LHCN-M2 (cell line): ENCODE measurements at places on chromosomes 6 and 20. TPM values are rescaled to one million over a fixed set of nuclear protein-coding genes. Genes with fewer than 3 reads are reported as not detected.
A peak's percentile ranks its signal among the peaks of the same experiment; 100 is the strongest.

The TMC2 gene
- not detected in 2 replicates for total RNA-seq

The MEI4 gene
- not detected in 2 replicates for total RNA-seq

The CABLES2 gene
- 7.0 and 7.2 TPM in 2 replicates for total RNA-seq

- no peak for DNase-seq
Measured at GRCh38 chr6:103587722-103588121, 1272.0 kb downstream of the HACE1 start.

DNA sequence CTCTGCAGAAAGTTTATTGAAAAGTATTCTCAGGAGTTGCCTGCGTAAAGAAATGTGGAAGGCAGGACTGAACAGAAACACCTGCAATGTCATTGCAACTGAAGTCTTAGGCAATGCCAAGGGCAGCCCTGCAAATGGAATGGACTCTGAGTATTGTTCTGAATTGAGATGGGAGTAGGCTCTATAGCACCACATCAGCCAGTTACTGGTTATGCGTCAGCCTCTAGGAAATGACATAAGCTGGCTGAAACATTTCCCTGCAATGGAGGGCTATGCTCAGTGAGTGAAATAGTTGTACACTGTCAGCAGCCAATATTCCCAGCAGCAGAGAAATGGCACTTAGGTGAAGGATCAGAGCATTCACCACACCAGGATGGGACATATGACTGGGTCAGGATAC is 13.8 kb upstream of the GJE1 start:
- DNase-seq, result no peak

DNA sequence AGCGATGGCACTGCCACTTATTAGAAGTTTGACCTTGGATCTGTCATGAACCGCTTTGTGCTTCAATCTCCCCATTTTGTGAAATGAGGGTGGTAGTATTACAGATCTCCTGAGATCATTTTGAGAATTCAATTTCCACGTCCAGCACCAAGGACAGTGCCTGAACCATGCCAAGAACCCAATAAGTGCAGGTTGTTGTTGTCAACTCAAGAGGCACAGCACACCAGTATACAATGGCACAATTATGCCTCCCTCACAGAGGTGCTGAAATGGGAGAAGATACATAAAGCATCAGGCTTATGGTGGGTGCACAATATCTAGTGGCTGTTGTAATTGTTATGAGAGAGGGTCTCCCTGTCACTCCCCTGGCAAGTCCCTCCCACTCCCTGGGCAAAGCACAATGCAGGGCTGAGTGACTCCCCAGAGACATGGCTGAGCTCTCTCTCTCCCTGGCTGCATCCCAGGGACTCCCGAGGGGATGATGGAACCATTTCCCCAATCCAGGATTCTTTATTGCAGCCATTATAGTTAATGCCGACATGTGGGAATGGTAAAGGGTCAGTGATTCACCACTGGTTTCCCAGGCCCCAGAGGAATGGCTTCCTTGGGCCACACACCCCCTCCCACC is 78.7 kb downstream of the CDH22 start:
- DNase-seq, result no peak

The MYH7B gene
- 0.06 TPM in 1 of 2 replicates, not detected in the other for total RNA-seq

GRCh38 chr6:36809941-36810803 is 29.1 kb downstream of the CPNE5 start:
- no peak for DNase-seq

DNA sequence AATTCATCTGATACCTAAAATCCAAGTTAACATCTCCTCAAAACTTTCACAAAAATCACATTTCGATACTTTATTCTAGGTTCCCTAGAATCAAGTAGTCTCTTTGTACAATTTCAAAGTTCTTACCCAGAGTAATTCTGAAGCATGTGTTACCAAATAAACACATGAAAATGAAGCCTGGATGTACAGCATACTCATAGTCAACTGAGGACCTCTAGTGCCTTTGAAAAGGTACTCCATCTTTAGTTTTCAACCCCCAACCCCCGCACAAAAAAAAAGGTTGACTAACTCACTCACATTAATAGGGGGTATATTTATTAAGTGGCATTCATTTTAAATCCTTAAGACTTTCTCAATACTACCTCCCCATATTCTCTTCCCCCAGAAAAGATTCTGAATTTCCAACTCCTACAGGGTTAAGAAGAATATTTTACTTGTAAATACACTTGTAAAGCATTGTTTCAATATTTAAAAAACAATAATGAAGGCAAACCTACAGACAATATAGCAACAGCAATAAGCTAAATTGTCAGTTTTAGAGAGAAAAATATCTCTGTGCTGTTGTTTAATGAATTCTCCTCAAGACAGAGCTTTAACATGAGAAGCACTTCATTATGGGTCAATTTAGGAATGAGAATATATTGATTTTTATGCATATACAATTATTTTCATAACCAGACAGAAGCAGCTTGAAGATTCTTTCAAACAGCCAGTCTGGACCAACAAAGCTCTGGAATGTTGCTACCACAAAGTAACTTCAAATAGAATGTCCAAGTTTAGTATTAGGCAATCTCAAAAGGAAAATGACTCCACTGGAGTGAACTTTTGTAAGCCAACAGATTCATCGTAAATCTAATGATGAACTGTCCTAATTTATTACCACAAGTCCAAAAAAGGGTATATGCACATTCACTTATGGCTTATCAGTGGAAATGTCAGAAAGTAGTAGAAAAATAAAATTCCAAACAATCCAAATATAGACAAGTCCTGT is 3.3 kb downstream of the PLN start:
- peak; percentile 68 for DNase-seq

DNA sequence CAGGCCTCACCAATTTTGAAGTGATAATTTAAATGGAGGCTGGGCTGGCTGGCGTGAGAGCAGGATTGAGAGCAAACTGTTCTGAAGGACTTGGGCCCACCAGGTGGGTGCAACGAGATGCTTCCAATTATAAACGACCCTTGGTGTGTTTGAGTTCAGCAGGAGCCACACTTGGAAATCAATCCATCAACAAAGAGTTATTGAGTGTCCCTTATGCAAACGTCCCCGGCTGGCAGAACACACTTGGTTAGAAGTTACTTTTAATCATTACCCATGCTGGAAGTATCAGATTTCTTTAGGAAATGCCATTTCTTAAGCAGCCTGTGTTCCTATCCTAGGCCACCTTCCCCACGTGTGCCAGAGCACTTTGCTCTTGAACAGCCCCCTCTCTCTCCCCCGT is 37.8 kb upstream of the ZNF831 start:
- no peak for DNase-seq

DNA sequence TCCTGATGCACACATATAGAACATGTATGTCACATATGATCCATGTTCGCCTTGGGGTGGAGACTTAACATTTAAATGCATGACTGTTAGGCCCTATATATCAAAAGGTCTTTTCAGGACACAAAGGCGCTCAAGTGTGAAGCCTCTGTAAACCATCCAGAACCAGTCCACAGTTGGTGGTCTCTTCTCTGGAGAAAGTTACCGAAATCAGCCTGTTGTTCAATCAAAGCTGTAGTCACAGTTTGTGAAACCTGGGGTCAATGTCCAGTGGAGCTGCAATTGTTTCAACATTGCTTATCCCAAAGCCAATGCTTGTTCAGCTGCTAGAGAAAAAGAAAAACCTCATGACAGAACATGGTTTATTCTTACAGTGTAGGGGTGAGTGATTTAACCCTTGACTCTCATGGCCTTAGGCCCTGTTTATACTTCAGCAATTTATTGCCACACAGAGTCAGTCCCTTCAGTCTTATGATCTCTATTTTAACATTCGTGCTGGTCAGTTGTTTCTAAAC is 193.6 kb upstream of the CST7 start:
- peak; percentile 73 for DNase-seq

DNA sequence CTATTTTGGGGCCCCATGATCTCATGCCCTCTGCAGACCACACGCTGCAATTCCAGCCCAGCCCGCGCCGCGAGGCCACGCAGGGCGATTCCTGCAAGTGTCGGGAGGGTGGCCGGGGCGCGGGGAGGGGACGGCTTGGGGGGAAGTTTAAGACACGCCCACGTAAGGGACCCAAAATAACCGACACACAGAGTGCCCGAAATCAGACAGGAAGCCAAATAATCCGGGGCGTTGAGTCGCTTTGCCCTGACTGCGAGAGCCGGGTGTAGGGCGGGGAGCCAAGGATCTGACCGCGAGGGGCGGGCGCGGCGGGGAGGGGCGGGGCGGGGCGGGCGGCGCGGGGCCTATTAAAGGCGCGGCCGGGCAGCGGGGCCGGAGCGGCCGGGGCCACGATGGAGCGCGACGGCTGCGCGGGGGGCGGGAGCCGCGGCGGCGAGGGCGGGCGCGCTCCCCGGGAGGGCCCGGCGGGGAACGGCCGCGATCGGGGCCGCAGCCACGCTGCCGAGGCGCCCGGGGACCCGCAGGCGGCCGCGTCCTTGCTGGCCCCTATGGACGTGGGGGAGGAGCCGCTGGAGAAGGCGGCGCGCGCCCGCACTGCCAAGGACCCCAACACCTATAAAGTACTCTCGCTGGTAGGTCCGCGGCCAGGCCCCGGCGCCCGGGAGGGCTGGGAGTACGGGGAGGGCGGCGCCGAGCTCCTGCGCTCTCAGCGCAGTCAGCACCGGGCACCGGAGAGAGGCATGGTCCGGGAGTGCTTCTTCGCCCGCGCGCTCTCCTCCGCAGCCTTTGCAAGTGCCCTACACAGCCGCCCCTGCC is at the start of gene ENPP1:
TSS of gene ENPP1 (plus strand) at position 377 of the 816 bp plus-strand sequence. CDS start at position 393, 16 bp downstream.
- DNase-seq, result peak; percentile 87

DNA sequence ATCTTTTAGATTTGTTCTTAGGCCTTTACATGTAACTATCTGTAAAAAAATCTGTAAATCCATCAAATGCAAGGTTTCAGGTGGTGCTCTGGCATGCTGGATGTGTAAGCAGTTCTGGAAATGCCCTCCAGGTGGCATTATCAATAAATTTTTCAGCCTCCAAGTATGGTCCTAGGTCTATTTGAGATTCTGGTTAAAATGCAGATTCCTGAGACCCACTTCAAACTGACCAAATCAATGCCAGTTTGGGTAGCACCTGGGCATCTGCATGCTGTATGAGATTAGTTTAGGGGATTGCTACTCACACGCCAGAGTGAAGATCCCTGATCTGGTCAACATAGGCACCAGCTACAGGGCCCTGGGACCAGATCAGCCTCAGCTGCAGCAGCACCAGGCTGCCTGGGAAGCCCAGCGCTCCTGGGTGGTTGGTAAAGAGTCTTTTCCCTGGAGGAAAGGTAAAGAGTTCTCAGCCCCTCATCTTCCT is 507.3 kb upstream of the CITED2 start:
- DNase-seq, result peak; percentile 74

GRCh38 chr6:39309942-39310531 is 4.2 kb downstream of the KCNK17 start:
- DNase-seq, result peak; percentile 35

The ID4 gene
- total RNA-seq, result not detected in 2 replicates

The TAGAP gene
- total RNA-seq, result not detected in 2 replicates

DNA sequence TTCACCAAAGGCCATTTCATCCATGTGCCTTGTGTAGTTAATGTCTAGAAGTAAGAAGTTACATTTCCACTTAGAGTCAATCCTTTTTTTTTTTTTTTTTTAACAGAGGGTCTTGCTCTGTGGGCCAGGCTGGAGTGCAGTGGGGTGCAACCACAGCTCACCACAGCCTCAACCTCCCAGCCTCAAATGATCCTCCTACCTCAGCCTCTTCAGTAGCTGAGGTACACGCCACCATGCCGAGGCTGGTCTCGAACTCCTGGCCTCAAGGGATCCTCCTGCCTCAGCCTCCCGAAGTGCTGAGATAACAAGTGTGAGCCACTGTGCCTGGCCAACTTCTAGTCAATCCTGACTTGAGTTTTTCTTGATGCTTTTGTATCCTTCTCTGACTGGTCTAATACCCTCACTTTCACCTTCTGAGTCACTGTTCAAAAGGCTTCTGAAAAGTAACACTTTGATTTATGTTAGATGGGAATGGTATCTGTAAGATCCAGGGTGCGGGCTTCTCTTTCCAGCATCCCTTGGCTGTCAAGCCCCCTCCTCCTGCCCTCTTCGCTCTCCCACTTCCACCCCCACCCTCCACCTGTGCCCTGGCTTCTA is 22.1 kb downstream of the TRAM2 start:
- DNase-seq, result no peak

The EXOC2 gene
- 30.7 and 35.2 TPM in 2 replicates for total RNA-seq

The C20orf204 gene
- total RNA-seq, result 0.17 and 0.19 TPM in 2 replicates

The SRXN1 gene
- total RNA-seq, result 54.3 and 57.6 TPM in 2 replicates

The IMPG1 gene
- not detected in 2 replicates for total RNA-seq

DNA sequence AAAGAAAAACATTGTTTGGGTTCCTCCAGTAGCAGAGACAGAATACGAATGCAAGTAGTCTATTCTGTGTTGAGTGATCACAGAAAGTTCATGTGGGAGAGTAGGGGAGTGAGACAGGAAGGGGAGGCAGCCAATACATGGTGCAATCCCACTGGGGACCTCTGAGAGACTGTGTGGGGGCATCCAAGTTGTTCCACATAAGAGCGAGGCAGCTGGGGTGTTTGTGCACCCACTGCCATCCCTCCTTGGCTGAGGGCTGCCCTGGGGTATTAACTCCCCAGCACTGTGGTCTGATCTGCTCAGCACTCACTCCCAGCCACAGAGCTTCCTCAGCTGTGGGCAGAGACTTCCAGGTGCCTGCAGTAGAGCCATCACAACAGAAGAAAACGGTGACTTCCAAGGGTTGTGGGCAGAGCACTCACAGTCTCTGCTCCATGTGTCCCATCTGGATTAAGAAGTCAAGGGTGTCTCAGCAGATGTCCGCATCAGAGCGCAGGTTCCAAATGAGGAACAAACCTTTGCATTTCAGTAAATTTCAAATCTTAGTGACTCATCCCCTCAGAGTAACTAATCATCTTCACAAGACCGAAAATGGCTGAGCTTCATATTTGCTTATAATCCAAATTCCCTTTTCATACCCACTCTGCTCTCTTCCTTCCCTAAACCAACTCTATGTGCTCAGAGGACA is 101.9 kb upstream of the NAA20 start:
- no peak for DNase-seq

- no peak for DNase-seq
Measured at GRCh38 chr20:19924255-19924654, 92.9 kb upstream of the NAA20 start.
